ENCODE measurements at places on chromosomes 5 and 9.
A peak's percentile ranks its signal among the peaks of the same experiment; 100 is the strongest.

DNA sequence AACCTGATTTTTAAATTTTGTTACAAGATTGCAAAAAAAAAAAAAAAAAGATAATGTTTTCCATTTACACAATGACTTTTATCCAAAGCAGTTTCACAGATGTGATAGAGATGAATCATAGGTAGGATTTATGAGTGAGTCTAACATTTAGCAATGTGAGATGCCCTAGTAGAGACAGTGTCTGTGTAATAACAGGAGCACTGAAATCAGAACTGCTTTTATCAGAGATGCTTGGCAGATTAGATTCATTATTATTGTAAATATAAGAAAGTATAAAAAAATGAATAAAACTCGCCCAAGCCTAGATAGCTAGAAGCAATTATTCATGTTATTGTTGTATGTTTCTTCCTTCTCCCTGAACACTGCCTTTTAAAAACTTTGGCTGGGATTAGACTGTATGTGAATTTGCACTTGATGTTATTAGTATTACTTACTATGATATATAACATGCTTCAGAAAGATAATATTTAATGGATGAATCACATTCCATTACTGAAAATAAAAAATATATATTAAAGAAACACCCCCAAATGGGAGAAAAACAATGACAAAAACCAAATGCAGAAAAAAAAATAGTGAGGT lies 567.3 kb upstream of the KLF4 start:
- DNase-seq = no peak

DNA sequence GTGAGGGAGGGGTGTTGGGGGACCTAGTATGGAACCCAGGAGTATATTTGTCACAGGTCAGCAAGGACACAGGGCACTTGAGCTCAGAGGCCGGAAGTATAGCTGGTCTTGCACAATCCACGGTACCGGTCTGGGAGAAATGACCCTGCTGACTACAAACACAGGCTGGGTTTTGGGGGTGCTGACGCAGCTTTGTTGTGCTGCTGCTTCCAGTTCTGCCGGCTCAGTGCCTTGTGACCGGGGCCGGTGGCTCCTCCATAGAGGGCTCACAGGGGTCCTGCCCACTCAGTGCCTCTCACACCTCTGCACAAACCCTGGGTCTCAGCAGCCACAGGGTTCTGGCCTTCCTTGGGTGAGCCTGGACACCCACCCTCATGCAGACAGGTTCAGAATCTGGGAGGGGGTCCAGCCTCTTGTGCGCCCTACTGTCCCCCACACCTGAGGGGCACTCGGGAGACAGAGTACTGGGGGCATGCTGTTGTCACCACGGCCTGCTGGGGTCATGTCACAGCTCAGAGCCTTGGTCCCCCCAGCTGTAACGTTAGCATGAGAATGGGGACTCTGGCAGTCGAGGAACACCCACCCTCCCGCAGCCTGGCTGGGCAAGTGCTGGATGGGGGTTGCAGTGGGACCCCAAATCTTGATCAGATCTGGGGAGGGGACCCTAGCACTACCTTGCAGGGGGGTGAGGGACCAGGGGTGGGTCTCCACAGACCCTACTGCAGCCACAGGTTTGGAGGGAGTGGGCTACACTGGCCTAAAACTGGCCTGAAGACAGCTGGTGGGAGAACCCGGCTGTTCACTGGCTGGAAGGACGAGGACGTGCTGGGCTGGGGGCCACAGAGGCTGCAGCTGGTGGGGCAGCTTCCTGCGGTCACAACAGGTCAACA lies 17.7 kb downstream of the NINJ1 start:
- DNase-seq = peak; percentile 79

DNA sequence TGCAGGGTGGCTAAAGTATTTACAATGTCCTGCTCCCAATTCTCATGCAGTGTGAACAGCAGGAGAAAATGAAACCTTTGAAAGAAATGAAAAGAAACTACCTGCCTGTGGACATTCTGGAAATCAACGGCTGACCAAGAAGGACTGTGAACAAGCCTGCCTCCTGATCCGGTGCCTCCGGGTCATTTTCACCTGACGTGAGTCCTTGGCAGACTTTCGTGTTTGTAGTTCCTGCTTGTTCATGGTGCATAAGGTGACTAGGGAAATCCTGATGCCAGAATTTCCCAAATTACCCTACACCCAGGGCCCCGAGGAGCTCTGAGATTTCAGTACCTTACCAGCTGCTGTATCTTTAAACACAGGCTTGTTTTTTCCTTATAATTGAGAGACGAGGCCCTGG lies 317.5 kb downstream of the TLE1 start:
- no peak for DNase-seq

- peak; percentile 34 for DNase-seq
Observed at GRCh38 chr9:78030296-78030552, 1.4 kb downstream of the GNAQ start.

DNA sequence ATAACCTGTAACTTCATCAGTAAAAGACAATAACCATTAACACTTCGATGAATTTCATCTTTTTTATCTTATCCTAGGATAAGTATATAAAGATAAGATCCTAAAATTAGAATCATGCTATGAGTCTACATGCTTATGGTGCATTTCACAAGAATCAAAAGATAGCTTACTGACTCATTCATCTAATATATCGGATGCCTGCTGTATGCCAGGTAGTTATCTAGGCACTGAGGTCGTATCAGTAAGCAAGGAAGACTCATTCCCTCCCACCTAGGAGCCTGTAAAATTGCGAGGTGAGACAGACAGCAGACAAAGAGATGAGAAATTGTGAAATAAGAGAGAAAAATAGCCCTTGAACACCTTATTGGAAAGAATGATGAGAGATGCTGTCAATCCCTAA lies 240.6 kb upstream of the ADAMTSL1 start:
- DNase-seq = no peak

- no peak for DNase-seq
Observed at GRCh38 chr5:36880761-36881160, 4.2 kb downstream of the NIPBL start.

DNA sequence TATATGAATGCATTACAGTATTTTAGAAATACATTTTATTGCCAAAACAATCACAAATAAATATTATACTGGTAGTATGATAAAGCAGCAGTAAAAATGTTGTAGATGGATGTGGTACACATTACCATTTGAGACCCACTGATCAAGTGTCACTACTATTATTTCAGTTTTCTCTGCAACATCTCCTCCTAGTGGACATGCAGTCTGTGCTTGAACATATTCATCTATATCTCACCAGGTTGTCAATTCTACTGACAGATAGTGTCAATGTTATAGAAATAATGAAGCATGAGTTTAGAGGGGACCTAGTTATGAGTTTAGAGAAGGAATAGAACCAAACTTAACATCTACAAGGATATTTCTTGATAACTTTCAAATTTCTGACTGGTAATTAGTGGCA lies 39.2 kb upstream of the ELOVL7 start:
- DNase-seq = peak; percentile 54

DNA sequence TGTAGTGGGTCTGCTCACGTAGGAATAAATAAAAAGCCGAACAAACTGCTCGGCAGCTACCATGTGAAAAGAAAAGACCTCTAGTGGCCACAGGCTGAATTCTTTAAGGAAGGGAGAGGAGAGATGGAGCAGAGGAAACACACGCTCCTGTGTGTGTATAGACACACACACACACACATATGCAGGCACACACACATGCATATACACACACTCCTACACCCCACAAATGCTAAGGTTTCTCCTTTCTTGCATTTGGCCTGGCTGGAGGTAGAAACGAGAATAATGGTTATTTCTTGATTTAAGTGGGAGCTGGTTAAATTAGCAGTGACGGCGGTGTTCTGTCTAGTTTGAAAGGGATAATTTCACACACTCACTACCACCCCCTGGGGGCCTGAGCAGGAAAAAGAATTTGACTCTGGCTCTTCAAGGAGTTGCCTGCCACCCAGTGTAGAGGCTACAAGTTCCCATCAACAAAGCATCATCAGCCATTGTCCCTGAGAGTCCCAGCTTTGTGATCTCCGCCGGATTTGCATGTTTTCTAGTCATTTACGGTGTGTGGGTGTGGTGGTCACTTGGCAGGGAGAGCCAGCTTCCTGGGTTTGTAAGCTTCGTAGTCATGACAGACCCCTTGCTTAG lies at the start of gene INSYN2B:
INSYN2B (minus strand) TSS at position 78 of the 636 bp plus-strand sequence. CDS start 96,597 bp downstream, outside the sequence.
- peak; percentile 42 for DNase-seq

DNA sequence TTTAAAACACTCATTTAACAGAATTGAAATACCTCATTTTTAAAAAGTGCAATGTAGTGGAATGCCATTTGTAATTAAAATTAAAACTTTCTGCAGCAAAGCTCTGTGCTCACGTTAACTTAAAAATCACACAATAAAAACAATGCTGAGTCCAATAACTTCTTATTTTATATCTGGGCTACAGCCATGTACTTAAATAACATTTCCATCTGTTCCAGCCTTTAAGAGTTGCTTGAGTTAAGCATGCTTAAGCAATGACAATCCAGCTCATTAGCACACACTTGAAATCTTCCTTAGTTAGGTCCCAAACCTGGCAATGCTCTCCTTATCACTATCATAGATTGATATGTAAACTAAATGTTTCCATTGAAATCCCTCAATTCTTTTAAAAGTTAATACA lies 132.3 kb upstream of the CDH12 start:
- no peak for DNase-seq

DNA sequence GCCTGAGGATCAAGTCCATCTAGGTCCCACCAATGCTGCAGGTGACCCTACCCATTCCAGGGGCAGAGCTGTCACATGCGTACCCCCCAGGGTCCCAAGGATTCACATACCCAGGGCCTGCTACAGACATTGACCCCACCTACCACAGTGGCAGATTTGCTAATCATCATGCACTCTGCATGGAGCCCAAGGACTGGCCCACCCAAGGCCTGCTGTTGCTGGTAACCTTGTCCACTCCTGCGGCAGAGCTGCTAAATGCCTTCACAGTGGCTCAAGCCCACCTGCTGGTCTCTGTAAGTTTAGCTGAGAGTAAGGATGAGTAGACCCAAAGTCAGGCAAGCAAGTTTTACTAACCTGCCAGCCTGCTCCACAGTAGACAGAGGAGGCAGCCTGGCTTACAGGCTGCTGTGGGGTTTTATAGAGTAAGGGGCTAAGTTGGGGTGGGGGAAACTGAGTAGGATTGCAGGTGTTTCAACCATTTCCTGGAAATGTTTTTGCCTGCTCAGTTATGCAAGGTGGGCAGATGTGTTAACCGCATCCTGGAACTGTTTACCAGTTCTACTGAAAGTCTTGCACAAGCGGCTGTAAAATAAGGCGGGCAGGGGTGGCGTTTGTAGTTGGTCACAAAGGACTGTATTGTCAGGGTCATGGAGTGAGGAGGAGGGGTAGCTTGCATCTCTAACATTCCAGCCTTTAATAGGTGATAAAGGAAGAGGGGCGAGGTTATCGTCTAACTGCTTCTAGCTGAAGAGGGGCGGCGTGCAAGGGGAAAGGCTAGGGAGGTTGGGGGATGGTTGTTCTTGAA lies 2163.5 kb upstream of the WWC1 start:
- DNase-seq = no peak
